ENCODE measurements at places on chromosomes 2 and 18.

DNA sequence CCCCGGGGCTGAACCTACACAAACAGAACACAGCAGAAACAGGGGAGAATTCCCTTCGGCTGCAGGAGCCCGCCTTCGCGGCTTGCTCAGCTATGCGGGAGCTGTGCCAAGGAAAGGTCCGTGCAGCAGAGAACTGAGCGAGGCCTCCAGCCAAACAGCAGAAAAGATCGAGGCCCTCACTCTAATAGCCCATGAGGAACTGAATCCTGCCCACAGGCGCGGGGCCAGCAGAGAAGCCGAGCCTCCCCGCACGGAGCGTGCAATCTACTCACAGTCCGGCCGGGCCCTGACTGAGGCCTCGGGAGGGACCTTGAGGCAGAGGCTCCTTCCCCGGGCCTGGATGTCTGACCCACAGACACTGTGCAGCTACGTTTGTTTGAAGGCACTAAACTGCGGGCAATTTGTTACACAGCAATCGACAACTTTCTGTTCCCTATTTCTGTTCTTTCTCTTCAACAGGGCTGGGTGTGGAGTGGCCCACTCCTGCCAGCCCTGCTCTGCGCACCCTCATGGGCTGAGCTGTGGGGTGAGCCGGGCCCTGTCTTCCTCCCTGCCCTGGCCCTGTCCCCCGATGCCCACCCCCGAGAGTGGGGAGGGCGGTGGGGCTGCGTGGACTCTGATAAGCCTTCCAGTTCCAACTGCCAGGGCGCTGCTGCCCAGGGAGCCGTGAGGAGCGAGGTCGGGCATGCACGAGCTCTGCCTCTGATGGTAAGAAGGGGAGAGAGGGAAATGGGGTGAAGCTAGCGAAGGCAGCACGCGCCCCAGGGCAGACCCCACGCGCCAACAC lies 13.7 kb downstream of the HES6 start:
- no peak for DNase-seq

DNA sequence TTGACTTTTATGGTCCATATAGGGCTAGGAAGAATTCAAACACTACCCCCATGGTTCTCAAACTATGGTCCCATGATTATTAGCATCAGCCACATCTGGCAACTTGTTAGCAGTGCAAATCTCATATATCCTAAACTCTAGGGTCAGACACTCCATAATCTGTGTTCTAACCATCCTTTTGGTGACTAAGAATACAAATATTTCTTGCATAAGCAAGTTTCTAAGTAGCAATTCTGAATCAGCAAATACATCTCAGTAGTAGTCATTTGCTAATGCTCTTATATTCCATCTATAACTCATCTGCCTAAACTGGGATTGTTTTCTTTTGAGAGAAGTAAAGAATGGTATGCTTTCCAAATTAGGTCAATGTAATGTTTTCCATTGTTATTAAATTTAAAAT lies 447.3 kb downstream of the TMX3 start:
- DNase-seq, result peak; percentile 16

DNA sequence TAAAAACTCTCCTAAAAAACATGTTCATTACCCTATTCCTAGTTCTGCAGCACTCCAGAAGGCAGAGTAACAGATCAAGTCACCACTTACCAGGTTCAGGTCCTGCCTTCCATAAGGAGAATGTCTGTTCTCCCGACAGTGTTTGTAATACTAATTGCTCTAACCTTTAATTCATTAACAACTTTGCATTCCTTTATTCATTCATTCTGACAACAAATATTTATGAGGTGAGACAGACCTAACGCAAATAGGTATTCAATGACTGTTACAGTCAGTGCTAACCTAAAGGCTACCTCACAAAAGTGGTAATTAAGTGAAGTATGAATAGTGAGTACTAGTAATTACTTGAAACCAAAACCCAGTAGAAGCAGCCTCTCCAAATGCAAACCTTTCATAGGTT lies 224.0 kb downstream of the AFF3 start:
- no peak for DNase-seq

GRCh38 chr2:233358335-233358734 lies 4.0 kb downstream of the DGKD start:
- DNase-seq, result no peak

GRCh38 chr2:219416938-219417337 lies 1.2 kb upstream of the DES start:
- no peak for DNase-seq

GRCh38 chr2:46299365-46300263 lies 2.4 kb downstream of the EPAS1 start:
- no peak for DNase-seq

DNA sequence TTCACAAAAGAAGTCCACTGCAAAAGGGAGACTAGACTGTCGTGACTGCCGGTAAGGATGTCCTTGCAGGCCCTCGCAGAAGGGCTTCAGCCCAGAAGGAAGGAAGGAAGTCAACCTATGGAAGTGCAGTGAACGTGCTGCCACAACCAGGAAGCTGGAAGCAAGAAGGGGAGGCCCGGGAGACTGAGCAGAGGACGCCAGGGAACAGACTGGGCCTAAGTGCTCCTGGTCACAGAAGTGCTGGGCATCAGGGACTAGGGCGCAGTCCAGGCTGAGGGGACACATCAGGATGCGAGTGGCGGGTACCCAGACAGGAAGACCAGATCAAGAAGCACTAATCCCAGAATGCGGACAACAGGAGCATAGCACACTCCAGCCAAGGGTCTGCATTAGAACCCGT lies 78.8 kb downstream of the PIEZO2 start:
- DNase-seq, result no peak

DNA sequence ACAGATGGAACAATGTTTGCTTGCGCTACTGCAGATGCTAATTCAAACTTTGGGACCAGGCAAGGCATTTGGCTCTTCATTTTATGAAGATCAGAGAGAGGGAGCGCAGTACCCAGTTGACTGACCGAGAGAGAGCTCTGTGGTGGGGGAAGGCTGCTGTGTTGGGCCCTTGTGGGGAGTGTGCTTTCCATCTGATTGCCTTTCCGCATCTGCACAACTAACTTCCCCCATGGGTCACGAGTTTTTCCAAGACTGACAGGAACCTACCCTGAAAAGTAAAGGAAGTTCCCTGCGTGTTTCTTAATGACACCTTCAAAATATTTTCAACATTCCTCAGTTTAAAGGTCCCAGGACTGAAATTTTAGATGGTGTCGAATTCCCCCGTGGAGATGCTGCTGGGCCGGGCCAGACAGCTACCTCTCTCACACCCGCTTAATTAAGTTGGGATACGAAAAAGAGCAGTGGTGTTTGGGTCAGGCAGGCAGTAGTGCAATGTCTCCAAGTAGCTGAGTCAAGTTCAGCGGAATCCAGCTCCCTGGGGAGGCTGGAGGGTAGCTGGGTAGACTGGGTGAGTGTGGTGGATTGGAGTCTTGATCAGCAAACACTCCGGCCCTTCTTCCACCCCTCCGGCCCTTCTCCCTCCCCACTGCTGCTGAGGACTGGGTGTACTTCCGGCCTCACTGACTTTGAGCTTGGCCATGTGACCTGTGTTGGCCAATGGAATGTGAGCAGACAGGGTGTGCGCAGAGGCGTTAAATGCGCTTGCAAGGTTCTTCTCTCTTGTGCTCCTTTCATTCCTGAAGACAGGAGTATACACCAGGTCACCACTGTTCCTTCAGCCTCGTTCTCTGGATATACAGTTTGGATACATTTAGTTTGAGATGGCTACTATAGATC lies 2.3 kb upstream of the ARHGAP25 start:
- no peak for DNase-seq
